ENCODE measurements at places on chromosomes 2 and 18.

DNA sequence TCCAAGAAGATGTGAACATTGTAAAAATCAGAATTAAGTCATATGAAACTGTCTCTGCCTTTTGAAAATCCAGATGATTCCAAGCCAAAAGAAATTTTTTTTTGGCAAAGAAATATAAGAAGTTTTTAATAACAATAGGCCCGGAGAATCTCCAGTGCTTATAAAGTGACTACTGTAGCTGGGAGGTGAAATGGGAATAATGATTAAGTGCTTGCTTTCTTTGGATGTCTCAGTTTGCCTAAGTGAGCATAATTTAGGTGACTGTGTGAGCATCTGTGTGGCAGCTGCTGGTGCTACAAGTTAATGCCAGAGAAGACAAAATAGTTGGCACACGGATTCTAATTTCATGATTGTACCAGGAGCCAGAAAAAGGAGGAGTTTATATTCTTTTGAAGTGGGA lies 185.0 kb downstream of the LTBP1 start:
- DNase-seq = no peak

DNA sequence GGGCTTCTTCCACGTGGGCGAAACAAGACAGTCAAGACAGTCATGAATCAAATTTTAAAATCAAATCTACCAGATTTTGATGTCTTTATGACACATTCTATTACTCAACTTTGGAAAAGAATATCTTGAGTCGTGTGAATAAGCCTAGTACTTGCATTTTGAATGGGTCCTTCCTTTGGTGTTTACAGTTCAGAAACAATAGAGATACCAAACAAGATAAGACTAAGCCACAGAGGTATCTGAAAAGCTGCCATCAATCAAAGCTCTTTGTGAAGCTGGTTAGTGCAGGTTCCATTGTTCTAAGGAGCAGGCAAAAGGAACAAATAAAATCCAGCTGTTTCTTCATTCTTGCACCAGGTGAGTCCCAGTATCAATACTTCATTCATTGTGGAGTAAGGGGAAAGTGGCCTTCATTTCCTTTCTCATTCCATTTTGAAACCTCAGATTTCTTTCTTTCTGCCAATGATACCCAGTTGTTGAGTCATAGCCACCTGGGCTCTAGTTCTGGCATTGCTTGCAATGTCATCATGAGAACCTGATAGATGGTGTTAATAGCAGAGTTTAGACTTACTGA lies 151.7 kb upstream of the L3MBTL4 start:
- DNase-seq = no peak

DNA sequence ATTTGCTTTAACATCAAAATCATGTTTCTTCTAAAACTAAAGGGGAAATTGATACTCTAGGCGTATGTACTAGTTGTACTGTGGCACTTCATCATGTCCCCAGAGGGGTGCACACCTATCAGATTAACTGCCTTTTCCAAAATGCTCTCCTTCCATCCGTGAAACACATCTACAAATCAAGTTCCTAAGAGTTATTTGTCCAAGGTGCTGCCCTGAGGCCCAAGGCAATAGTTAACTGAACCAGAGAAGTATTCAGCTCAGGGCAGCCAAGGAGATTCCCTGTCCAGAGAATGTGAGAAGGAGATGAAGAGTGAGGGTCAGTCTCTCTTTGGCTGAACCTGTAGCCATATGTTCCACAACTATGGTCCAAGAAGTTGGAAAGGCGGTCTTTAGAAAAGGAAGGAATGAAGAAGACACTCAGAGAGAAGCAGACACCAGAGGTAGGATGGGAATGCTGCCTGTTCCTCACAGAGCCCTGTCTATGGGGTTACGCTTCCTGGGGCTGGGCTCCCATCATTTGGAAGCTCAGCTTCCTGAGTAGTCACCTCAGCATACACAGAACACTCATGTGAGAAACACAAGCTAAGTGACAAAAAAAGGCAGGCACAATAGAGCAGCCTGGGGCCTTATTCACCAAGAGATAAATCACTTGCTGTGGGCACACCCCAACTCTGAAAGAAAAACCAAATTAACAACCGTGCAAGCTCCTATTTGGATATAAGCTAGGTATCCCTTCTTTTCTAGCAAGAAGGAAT lies 55.6 kb downstream of the ANKRD44 start:
- DNase-seq = no peak

- DNase-seq = no peak
Observed at GRCh38 chr2:202115479-202115971, 42.5 kb downstream of the KIAA2012 start.

DNA sequence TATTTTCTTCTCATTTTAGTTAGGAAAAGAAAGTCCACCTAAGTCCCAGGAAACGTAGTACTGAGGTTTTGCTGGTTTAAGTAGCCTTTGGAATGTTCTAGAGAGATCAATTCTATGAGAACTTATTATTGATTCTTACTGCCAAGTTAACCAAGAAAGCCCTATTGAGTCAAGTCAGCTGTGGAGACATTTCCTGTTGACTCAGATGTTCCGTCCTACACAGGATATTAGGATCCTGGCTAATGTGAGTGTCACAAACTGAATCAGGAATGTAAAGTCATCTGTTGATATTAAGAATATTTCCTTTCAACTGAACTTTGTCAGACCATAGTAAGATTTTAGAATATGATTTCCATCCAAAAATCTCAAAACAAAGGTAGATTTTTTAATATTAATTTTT lies 654.3 kb downstream of the LRRTM4 start:
- DNase-seq = no peak

GRCh38 chr2:238286551-238286950 lies 1.9 kb downstream of the PER2 start:
- no peak for DNase-seq

- no peak for DNase-seq
Observed at GRCh38 chr2:181203412-181203811, 223.0 kb downstream of the UBE2E3 start.

- no peak for DNase-seq
Observed at GRCh38 chr2:176805345-176805744, 407.2 kb upstream of the HNRNPA3 start.

DNA sequence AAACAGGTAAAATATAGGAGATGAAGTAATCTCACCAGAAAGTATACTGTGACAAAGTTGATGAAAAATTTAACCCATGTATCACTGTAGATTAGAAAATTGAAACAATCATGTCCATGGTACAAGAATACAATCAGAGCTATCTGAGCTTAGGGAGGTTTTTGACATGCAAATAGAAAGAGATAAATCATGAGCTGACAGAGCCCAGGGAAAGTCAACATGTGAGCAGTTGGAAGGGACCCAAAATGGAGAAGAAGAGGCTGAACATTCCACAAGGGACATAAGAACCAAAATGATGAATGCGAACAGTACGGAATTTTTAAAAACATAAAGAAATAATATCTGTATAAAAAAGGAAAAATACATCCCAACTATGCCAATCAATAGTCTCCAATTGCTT lies 395.4 kb upstream of the CYRIA start:
- no peak for DNase-seq

DNA sequence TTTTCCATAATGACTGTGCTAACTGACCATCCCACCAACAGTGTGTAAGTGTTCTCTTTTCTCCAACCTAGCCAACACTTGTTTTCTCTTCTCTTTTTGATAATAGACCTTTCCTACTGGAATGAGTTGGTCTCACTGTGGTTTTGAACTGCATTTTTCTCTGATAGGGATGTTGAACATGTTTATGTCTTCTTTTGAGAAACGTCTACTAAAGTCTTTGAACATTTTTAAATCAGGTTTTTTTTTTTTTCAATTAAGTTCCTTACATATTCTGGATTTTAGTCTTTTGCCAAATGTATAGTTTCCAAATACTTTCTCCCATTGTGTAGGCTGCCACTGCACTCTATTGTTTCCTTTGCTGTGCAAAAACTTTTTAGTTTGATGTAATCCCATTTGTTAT lies 405.5 kb upstream of the FIGN start:
- no peak for DNase-seq

- DNase-seq = no peak
Observed at GRCh38 chr2:63044362-63045327, 6.0 kb upstream of the OTX1 start.

DNA sequence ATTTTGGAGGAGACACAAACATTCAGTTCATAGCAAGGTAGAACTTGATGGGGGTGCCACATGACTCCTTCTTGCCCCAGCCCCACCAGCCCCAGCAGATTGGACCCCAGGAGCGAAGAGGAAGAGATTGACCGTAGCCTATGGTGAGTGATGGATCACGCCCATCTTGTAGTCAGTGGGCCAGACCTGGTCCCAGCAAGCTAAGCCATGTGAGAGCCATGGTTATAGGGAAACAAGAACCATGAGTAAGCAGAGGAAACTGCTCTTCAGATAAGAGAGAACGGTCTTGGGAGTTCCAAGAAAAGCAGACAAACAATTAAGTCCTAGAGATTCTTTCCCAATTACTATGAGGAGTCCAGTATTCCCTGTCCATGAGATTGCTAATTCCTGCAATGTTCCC lies 4.6 kb upstream of the TCF4 start:
- DNase-seq = no peak

GRCh38 chr2:96537066-96537733 lies 648 bp downstream of the ARID5A start:
- DNase-seq = peak; percentile 86

GRCh38 chr18:26711756-26712155 lies 153.8 kb downstream of the AQP4 start:
- DNase-seq = no peak

- DNase-seq = no peak
Observed at GRCh38 chr2:199455210-199455544, 2.6 kb downstream of the SATB2 start.

- DNase-seq = no peak
Observed at GRCh38 chr2:60886991-60887390, 5.6 kb downstream of the REL start.

- no peak for DNase-seq
Observed at GRCh38 chr2:193482557-193482956, 1287.8 kb upstream of the TMEFF2 start.

GRCh38 chr2:174977364-174977763 lies 27.8 kb downstream of the CHN1 start:
- no peak for DNase-seq

- DNase-seq = no peak
Observed at GRCh38 chr2:222102575-222103349, 196.0 kb downstream of the PAX3 start.

- no peak for DNase-seq
Observed at GRCh38 chr2:14516844-14517243, 115.7 kb upstream of the LRATD1 start.

DNA sequence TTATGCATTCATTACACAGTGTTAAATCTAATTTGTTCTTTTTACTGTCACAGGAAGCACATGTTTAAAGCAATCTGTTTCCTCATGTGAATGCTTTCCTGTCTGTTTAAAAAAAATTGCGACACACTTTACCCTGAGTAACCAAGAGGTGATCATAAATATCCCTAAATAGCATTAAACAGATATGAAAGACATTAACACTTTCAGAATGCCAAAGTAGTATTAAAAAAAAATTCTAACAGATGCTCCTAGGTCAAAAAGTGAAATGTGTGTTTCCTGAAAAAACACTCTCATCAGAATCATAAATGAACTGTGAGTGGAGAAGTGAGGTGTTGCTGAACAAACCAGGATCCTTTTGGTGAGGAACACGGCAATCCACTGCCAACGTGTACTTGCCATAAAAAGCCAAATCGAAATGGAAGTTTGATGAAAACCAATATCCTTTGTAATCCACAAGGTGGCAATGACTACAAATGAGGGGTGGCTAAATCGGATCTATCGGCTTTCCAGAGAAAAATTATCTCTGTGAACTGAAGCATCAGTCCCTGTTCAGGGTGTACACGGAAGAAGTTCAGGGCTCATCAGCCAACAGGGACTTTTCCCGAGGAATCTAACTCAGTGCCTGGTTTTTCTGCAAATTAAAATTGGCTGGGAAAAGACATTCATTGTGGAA lies 248.9 kb downstream of the TCF4 start:
- DNase-seq = no peak

- no peak for DNase-seq
Observed at GRCh38 chr2:16774980-16775898, 109.6 kb upstream of the CYRIA start.

DNA sequence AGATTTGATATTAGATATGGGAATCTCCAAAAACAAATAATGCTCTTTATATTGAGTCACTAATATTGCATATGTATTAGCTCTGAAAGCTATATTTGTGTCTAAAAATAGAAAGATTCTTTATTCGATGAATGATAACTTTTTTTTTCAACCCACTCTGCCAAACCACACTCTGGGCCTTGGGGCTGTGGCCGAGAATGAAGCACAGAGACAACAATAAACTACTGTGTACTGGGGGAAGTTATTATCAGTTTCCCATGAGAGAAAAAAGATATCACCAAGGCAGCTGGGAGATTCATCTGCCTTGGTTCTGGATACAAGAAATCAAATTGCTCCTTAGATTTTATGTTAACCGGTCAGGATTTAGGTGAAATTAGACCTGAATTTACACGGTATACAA lies 762.2 kb downstream of the SUCLG1 start:
- DNase-seq = no peak

GRCh38 chr2:227022608-227023007 lies 141.4 kb downstream of the COL4A4 start:
- DNase-seq = no peak

- no peak for DNase-seq
Observed at GRCh38 chr2:211349031-211349430, 792.6 kb downstream of the CPS1 start.

DNA sequence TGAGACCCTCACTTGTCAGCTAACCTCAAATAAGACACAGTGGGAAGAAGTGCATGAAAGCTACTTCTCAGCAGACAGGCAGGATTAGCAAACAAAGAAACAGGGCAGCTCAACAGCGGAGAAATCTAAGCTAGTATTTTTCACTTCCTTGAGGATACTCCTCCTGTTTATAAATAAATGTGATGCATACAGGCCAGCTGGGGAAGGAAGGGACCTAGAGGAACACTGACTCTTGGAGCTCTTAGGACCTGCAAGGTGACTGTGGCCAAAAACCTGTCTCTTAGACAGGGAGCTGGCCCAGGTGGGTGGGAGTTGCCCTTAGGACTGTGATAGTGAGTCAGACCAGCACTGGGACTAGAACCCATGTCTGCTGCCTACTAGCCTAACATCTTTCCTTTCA lies 4.8 kb downstream of the REEP1 start:
- DNase-seq = no peak

DNA sequence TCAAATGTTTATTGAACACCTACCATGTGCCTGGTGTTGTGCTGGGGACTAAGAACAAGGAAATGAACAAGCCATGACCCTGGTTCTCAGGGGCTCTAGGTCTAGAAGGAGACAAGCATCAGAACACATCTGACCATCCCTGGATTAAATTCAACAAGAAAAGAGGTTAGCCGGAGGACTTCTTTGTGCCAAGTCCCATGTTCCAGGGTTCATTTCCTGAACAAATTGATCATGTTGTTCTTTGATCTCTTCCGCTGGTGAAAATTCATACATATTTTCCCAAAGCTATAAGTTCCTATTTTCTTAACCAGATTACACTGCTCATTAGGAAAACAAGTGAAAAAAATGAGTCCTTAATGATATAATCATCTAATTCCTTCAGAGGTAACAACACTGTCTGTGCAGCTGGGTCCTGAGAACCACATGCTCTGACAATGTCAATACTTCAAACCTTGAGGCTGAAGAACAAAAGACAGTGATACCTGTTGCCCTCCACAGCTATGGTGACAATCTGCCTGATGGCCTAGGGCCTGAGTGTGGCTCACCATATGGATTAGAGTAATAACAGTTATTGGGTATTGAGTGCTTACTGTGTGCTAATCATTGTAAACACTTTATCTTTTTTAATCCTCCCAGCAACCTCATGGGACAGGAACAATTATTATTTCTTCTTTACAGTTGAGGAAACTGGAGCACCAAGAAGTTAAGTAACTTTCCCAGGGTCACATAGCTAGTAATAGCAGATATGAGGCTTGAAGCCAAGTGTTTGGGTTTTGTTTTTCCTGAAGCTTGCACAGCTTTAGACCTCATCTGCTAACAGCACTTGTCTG lies 24.6 kb upstream of the INO80C start:
- no peak for DNase-seq

All from activated naive CD8-positive, alpha-beta T cell treated with anti-CD3 and anti-CD28 coated beads, Interleukin-2, amount 50 U/mL, for 24 hours (primary cell).